ENCODE measurements at places on chromosomes 1 and 21. TPM values are rescaled to one million over a fixed set of nuclear protein-coding genes. Genes with fewer than 3 reads are reported as not detected.
A peak's percentile ranks its signal among the peaks of the same experiment; 100 is the strongest.

DNA sequence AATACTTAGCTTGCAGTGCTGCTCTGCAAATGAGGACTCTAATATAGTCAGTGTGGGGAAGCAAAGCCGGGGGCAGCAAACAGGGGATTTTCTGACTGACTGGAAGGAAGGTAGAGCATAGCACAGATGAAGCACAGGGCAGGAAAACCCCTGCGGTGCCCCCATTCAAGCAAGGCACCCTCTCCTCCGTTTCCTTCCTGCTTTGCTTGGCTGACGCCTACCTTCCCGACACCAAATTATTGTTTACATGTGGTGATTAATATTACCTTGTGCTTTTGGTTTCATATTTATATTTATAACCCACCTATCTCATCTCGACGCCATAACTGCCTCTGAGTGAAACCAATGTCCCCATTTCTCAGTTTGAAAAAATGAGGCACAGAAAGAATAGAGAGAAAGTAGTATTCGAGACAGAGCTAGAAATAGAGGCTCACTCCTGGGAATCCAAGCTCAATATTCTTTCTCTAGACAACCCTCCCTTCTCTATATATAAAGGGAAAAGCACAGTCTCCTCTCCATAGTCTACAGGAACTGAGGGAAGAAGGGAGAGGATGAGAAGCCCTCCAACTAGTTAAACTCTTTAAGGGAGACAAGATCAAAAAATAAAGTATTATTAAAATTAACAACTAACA lies 41.3 kb downstream of the PIK3C2B start:
- peak; percentile 70 for DNase-seq

- peak; percentile 59 for DNase-seq
These were observed 440 bp upstream of the LENEP start for GRCh38 chr1:154992721-154993571.

DNA sequence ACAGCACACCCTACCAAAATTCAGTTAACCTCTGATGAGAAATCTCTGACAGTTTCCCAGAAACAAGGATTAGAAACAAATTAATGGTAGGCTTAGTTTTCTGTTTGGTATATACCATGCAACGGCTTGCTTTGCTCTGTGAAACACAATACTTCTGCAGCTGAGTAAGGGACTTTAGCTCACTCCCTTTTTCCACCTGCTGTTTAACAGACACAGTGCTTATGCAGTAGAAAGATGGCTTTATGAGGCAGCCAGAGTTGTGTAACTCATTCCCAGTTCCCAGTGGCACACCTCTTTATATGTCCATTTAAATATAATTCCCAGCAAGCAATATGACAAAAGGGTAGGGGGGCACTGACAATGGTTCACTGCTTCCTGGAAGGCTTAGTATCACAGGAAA lies 124.0 kb downstream of the PIGK start:
- no peak for DNase-seq

- DNase-seq, result no peak
These were observed 6.7 kb downstream of the CHI3L2 start for GRCh38 chr1:111234258-111234657.

DNA sequence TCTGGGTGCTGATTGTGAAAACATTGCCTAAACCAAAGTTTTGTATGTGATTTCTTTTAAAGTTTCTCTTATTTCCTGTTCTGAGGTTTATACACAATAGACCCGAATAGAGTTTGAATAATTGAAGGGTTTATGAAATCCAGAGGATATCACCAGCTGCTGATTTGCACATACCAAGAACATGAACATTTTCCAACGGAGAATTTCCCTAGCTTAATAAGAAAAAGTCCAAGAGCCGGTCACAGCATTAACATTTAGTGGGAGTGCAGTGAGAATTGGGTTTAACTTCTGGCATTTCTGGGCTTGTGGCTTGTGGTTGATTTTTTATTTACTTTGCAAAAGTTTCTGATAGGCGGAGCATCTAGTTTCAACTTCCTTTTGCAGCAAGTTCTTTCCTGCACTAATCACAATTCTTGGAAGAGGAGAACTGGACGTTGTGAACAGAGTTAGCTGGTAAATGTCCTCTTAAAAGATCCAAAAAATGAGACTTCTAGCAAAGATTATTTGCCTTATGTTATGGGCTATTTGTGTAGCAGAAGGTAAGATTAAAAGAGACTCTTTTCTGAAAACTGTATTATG lies at the start of gene CFH:
Gene CFH (plus strand): TSS at position 407 of the 579 bp plus-strand sequence. CDS start 75 bp downstream, at position 482.
- no peak for DNase-seq

Gene KIF26B
- 1.7 TPM for total RNA-seq

Gene LHX4
- total RNA-seq, result 2.7 TPM

Gene BGLAP
- total RNA-seq, result 2.7 TPM

DNA sequence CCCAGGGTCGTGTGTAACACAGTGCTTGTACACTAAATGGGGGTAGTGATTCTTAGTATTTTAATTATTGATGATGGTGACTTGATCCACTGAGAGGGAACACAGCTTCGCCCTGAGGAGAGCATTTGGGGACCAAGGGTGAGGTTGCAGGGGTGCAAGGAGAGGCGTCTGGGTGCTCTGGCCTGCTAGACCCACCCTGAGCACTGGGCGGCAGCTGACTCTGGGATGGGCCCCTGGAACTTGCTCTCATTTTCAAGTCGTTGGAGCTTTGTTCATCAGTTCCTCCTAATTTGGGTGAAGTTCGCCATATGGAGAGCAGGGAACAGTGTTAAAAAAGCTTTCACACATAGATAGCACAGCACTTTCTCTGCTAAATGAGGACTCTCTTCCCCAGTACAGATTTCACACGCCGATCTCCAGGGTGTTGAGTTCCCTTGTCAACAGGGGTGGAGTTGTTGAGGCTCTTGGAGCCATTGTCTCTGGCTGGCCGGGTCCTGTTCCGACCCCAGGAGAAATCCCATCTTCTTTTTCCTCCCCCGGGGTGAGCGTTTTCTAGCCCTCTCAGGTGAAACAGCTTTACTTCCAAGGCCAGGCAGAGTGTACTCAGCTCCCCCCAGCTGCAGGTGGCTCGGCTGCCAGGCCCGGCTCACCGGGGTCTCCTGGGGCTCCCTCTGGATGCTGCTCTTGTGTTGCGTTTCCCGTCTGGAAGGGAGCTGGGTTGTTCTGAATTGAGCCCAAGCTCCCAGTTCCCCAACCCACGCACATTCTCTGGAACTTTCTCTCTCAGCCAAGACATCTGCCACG lies 367.4 kb downstream of the RPS6KC1 start:
- DNase-seq, result peak; percentile 62

- peak; percentile 46 for DNase-seq
These were observed 106.6 kb upstream of the POU3F1 start for GRCh38 chr1:38153066-38153777.

DNA sequence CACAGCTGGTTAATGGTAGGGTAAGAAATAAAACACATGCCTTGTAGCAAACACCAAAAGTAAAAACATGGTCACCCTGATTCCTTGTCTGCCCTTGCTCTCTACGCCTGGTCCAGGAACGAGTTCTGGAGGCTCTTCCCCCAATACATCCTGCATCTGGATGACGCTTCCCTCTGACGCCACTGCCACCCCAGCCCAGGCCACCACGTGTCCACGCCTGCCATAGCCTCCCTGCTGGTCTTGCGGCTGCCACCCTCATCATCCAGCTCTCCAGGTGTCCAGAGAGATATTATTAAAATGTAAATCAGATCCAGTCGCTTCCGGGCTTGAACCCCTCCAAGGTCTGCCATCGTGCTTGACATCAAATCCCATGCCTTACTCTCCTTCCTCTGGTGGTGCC lies 39.3 kb downstream of the IGSF21 start:
- no peak for DNase-seq

Gene KLHL20
- 13.4 TPM for total RNA-seq

Gene SH2D1B
- not detected for total RNA-seq

Gene HCRTR1
- total RNA-seq, result not detected

Gene NCAM2
- total RNA-seq, result 0.30 TPM

DNA sequence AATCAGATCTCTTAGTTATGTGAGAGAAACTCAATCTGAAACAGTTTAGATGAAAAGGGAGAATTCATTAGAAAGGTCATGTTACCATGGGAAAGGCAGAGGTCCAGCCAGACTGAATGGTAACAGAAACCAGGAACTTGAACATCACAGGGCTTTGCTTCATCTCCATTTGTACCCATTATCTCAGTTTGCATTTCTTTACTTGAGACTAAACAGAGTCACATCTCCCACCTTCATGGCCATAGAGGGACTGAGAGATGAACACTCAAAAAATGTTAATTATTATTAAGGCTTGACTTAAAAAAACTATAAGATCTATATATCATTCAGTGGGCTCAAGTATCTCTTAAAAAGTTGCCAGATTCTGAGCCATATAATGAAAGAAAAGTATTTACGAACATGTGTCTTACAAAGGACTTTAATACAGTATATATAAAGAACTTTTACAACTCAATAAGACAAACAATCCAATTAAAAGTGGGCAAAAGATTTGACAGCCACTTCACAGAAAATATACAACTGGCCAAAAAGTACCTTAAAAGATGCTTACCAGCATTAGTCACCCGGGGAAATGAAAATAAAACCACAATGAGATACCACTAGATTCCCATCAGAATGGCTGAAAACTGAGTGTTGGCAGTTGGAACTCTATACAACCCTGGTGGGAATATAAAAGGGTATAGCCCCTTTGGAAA lies 13.2 kb downstream of the KYAT3 start:
- DNase-seq, result no peak

- DNase-seq, result no peak
These were observed 205.3 kb downstream of the FGGY start for GRCh38 chr1:59502009-59502691.

GRCh38 chr1:41560496-41560895 lies 76.0 kb upstream of the EDN2 start:
- no peak for DNase-seq

Gene SDE2
- total RNA-seq, result 38.4 TPM
